ENCODE measurements at places on chromosomes 2 and 18.

GRCh38 chr2:98805412-98806171, 74.7 kb upstream of the MGAT4A start:
- no peak for DNase-seq

DNA sequence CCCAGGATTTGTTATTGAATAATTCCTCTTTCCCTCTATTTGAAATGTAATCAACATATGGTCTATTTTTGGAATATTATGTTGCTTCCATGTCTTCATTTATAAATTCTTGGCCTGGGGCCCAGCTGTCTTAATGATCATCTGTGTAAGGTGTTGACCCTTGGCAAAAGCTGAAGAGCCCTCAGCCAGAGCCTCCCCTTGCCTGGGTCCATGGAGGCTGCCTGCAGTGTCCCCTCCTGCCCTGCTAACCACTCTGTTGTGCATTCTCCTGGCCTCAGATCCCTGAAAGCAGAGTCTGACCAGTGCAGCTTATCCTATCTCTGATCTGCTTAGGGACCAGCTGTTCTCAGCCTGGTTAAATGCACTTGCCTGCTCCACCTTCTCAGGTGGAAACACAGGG, 226.1 kb upstream of the APCDD1 start:
- DNase-seq, result no peak

- DNase-seq, result no peak
These were observed 1.9 kb upstream of the MEIS1 start for GRCh38 chr2:66432801-66433694.

- no peak for DNase-seq
These were observed 65.7 kb upstream of the RTN4 start for GRCh38 chr2:55115761-55116597.

DNA sequence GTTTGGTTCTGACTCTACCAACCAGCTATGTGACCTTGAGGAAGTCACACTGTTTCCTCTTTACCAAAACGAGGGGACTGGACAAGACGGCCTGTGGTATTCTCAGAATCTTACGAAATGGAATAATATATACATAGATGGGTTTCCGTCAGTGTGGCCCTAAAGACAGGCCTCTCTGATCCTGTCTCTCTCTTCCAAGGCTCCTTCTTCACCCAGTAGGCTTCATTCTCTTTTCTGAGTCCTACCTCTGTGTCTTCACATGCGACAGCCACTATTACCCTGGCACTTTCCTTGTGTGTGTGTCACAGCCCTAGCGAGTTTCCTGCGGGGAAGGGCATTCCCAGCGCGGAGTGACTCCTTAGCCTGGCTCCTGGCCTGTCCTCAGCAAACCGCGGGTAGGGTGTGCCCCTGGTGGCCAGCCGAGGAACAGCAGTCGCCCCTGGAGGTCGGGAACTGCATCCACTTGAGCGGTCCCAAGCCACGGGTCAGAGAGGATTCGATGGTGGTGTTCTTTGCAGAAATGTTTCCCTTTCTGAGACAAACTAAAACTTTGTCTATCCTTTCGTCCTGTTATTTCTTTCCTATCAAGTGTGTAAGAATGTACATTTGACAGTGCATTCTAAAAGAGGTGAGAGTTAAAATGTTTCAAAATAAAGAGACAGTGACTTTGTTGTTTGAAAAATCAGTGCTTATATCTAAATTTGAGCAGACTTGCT, 63.3 kb downstream of the RAB31 start:
- DNase-seq, result peak; percentile 39

GRCh38 chr2:229715895-229716507, 1.6 kb upstream of the DNER start:
- peak; percentile 30 for DNase-seq

DNA sequence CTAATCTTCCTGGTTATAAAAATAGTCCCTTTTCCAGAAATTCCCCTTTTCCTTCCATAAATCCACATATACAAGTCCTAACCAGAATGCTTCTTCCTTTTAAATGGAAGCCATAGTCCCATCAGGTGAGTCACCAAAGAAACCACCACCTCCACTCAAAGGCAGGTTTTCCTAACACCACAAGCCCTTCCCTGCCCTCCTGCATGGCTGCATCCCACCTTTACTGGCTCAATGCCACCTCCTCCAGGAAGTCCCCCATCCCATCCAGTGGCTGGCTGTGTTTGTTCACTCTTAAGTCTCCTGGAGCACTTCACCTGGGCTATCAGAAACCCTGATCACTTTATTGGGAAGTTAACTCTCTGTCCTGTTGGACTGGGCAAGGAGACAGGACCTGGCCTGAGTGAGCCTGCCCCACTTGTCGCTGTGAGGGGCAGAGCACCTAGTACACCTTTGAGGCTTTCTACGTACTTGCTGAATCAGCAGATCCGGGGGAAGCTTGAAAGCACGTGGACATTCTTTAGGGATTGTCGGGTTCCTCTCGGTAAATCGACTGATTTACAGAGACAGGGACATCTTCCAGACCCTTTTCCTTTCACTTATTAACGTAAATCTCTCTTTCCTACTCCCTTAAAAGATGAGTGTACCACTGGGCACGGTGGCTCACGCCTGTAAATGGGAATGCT, 71.0 kb downstream of the NGEF start:
- DNase-seq, result no peak

DNA sequence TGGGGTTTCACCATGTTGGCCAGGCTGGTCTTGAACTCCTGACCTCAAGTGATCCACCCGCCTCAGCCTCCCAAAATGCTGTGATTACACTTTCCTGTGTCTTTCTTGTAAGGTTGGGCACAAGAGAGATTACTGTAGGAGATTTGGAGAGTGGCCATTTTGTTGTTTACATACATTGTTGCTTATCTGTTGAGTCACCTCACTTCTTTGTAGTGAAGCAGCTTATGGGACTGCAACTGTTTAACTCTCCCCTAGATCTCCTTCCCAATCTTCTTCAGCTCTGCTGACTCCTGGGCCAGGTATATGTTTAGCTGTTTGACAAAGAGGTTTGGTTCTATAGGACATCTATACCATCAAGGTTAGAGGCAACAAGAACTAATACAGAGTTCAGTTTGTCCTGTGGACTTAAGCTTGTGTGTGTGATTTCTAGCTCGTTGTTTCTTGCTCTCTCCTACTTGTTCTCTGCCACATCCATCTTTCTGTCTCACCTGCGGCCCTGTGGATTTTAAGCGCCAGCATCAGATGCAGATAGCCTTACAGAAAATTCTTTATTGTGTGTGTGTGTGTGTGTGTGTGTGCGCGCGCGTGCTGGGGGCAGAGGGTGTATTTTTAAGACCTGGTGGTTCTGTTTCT, 95.4 kb downstream of the HAUS1 start:
- no peak for DNase-seq

DNA sequence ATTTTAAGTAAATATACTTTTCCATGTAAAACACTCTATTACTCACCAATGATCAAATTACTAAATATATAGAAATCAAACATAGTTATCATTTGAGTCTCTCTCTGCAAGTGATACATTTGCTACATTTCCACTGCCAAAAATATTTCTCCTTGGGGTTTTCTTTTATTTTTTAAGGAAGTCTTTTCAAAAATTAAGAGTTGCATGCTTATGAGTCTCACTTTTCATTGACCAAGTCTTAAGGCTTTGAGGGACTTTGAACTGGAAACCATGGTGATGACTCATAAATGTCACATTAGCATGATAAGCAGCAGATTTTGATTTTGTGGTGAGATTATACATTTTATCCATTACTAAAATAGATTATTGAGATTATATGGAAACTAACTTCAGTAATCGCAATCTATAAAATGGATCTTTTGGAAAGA, 152.9 kb downstream of the FAM124B start:
- DNase-seq, result no peak

DNA sequence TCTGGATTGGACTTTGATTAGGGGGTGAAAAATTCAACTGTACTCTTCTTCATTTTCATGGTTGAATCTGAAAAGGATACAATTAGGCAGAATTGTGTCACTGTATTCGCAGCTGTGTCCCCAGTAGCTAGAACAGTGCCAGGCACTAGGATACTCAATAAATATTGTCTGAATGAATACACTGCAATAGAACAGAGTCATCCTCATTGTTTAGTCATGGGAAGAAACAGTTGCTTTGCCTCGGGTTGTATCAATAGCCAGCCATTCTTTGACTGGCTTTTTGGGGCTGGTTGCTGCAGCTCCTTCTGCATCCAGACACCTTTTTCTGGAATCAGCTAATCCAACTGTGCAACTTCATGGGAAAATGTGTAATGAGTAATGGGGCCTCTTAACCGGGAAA, 18.1 kb upstream of the DYNC1I2 start:
- no peak for DNase-seq

DNA sequence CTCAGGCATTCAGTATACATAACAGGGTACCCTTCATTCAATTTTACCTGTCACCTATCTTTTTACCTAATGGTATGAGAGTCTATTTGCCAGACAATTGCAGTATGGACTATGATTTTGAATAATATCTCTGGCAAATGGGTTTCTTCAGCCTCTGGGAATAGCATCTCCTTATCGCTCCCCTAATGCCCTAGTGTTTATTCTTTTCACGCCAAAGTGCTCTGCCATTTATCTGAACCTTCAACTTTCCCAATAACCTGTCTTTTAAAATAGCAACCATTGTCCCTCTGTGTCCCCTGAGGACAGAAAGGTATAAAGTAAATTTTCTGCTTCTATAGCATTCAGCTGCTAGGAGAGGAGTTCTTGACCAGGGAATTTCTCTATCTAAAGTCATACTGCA, 45.0 kb upstream of the FSHR start:
- DNase-seq, result no peak

DNA sequence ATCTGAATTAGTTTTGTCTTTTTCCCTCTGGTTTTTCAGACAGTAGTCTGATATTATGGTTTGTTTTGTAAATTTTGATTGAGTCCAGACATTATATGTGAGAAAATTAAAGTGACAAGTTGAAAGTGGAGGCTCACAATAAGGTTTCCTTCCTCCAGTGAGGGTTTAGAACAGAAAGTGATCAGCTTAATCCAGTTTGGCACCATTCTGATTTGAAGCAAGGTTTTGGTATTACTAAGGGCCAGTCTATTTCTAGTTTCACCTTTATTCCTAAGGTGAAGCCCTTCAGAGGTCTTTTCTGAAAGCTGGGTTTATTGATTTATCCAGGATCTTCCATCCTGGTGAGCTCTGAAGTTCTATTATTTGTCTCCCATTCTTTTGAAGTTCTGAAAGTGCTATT, 68.7 kb downstream of the CDC42EP3 start:
- no peak for DNase-seq

DNA sequence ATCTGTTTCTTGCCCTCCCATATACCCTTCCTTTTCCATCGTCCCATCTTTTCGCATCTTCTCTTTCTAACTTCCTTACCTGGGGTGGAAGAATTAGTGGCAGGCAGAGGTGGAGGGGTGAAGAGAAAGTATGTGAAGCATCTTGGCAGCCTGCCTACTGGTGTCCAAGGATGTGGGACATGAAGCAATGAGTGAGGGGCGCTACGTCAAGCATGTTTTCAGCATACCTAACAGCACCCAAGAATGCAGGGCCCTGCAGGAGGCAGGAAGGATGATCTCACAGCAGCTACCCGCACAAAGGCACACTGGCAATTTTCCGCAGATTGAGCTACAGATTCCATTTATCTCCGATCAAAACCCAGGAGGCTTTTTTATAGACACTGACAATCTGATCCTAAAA, 42.2 kb downstream of the METTL4 start:
- DNase-seq, result no peak

DNA sequence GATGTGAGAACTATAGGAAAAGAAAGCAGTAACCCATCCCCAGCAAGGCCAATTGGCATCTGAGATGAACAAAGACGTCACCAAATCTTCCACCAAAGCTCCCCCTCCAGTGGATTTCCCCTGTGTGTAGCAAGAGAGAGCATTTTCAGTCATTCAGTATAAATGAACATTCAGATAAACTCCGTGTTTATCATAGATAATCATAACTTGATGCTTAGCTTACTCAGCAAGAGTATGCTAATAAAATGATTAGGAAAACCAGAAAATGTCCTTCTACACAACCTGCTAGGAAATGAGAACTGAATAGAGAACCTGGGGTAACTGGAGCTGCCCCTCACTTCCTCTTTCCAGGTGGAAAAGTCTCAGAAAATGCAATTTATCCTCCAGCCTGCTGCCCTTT, 198.0 kb upstream of the CCDC150 start:
- no peak for DNase-seq

- no peak for DNase-seq
These were observed 9.6 kb upstream of the ALS2 start for GRCh38 chr2:201790291-201790690.

GRCh38 chr2:102056079-102056581, 64.4 kb downstream of the IL1R2 start:
- DNase-seq, result no peak

DNA sequence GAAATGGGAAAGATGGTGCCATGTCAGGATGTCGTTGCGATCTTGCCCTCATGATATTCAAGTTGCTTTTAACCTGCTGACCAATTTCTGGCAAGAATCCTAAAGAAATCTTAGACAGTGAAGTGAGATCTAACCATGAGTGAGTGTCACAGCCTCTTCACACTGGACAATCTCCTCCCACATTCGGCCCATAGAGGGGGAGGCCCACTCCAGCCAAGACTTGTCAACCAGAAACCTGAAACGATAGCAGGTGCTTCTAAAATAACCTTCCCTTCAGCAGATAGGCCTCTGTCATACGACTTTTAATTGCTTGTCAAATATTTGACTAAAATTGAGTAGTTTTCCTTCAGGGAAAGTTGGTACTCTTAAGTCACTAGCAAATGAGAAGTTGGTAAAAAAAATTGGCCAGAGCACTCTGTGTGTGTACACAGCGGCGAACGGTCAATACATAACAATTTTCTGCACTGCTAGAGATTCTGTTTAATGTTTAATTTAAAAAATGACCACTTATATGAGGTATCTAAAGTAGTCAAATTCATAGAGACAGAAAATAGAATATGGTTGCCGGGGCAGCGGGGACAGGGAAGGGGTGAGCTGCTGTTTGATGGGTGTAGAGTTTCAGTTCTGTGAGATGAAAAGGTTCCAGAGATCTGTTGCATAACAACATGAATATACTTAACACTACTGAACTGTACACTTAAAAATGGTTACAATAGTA, 110.2 kb downstream of the VAPA start:
- DNase-seq, result no peak

DNA sequence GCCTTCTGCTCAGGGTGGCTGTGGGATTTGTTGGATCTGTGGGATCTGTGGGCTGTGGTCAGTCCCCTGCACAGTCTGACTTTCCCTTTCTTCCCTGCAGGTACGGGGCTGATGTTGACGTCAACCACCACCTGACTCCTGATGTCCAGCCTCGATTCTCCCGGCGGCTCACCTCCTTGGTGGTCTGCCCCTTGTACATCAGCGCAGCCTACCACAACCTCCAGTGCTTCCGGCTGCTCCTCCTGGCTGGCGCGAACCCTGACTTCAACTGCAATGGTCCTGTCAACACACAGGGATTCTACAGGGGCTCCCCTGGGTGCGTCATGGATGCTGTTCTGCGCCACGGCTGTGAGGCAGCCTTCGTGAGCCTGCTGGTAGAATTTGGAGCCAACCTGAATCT, 17.5 kb downstream of the ASB1 start:
- DNase-seq, result no peak

DNA sequence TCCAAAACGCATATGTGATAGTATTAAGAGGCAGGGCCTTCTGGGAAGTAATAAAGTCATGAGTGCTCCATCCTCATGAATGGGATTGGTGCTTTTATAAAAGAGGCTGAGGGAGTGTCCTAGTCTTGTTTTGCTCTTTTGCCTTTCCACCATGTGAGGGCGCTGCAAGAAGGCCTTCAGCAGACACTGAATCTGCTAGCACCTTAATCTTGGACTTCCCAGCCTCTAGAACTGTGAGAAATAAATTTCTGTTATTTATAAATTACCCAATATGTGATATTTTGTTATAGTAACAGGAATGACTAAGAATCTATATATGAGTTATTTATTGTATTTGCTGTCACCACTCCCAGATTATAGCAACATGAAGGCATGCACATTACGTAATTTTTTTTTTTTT, 63.5 kb downstream of the PLA2R1 start:
- DNase-seq, result no peak

Measured in CD4-positive, alpha-beta T cell treated with Interleukin-6 for 4 hours (primary cell).